ENCODE measurements at places on chromosomes 12 and 14.

DNA sequence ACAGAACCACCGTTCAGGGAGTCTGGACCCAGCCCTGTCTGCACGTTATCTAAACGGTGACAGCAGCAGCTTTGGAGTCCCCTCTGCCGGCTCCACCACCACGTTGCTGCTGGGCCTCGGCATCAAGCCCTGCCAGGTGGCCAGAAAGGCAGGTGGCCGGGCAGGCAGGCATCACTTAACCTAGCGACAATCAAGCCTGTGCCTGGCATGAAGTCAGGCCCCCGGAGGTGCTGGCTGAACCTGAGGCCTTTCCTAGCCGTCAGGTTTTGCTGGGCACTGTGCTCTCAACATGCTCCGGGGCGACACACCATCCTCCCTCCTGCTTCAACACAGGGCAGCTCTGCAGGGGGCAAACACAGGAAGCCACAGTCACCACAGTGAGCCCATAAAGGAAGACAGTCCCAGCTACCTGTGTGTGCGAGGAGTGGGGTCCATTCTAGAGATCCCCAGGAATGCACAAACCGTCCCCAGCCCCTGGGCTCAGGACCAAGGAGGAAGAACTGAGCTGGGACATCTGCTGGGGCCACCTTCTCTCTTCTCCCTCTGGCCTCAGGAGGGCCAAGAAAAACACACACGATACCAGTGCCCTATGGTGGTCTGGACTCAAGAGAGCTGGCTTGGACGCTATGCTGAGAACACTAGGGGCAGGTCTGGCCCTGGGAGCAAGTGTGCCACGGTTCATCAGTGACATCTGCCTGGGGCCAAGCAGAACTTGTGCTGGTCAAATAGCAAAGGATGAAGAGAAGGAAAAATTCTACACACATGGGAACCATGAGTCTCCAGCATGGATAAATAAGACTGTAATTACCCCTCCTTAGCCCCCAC is 44.7 kb downstream of the CCDC88C start:
- DNase-seq, result no peak

DNA sequence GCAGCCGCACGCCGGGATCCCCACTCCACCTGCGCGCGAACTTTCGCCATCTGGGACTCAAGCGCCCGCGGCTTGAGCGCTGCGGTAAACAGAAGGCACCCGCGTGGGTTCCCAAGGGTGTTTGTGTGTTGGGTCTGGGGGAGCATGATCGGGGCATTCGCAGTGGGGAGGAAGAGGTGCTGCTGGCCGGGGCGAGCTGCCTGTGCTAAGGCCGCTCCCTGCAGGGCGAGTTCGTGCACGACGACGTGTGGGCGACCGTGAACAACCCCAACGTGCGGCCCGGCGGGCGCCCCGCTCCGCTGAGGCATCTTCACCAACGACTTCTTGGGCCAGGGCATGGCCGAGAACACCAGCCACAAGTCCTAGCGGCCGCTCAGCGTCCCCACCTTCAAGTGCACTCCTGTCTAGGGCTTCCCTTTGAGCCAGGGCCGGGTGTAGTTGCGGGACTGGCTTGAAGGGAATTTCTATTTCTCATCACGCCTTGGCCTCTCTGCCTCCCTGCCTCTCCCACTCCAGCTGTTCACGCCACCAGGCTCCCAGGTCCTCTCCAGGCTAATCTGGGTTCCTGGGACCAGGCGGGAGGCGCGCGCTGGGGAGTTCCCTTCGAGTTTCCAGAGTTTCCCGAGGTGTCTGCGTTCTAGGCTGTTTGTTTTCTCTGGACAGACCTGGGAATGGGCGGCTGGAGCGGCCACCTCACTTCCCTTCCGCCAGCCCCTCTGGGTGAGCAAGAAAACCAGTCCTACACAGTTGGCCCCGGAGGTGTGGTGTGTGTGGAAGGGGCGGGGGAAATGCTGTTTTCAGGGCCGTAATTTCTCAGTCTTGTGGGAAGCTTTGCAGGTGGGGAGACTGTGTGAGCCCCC is 417.8 kb upstream of the TMTC1 start:
- DNase-seq, result no peak

DNA sequence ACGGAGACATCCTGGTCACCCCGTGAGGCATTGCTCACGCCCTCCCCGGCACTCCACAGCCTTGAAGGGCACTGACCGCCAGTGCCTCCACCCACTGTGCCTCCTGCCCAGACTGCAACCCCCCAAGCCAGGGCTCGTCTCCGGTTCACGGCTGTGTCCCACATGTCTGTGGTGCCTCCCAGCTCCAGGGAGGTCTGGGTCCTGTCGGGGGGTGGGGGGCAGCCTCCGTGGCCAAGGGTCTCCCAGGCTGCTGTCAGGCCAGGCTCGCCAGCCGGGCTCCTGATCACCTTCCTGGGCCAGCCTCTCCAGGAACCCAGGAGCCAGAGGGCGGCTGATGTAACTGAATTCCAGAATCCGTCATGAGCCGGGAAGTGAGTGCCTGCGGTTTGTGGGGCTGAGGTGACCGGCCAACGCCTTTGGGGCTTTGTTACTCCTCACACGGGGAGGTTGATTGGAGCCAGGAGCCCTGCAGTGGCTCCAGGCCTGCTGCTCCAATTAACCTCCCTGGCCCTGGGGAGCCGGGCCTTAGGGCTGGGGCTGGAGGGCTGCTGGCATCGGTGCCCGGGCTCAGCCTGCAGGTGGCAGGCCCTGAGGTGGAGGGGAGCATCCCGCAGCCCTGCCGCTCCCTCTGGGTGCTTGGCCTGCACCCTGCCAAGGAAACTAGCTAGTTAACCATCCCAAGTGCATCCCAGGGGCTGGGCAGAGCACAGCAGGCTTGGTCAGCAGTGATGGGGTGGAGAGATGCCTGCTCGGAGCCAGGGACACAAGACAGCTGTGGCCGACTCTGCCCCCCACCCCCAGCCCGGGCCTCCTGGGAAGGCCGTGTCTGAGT is 36.4 kb upstream of the FBRSL1 start:
- DNase-seq, result no peak

DNA sequence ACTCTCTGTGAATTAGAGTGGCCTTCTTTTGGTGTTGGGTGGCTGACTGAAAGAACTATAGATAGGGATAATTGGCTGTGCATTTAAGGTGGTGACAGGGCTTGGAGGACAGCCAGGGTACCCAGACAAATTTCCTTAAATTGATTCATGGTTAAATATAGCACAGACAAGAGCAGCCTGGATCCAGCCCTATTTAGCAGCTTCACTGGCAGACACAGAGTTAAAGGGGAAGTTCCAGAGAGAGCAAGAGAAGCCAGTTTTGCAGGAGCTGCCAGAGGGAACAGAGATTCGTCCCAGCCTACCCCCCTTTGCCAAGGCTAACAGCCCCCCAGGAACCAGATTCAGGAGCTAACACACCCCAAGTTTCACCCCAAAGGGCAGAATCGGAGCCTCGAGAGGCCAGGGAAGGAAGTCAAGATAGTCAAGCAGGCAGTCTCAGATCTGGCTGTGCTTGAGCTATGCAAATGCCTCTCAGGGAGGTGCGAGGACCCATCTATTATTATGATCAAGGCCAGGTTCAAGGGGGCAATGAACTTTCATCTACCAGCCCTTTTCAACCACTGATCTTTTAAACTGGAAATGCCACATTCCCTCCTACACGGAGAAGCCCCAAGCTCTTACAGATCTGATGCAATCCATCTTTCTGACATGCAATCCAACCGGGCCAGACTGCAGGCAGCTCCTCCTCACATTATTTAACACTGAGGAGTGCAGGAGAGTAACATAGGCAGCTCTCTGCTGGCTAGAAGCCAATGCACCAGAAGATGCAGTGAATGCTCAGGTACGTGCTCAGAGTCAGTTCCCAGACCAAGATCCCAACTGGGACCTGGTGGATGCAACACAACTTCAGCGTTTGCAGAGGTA is 58.2 kb downstream of the DHRS2 start:
- peak; percentile 61 for DNase-seq

DNA sequence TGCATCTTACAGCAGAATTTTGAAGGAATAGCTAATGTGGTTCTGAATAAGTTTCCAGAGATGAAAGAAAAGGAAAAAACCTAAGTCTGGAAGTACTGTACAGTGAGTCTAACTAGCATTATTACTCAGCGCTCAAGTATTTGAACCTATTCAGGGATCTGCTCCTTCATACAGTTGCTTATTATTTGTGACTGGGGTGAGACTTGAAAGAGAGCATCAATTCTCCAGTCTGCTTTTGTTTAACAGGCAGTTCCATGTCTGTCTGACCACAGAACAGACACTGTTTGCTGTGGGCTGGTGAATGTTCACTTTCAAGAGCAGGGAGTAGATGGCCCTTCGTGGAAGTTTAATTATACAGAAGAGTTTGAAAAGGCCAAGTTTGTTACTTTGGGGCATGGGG is 9.3 kb downstream of the ETV6 start:
- DNase-seq, result no peak

DNA sequence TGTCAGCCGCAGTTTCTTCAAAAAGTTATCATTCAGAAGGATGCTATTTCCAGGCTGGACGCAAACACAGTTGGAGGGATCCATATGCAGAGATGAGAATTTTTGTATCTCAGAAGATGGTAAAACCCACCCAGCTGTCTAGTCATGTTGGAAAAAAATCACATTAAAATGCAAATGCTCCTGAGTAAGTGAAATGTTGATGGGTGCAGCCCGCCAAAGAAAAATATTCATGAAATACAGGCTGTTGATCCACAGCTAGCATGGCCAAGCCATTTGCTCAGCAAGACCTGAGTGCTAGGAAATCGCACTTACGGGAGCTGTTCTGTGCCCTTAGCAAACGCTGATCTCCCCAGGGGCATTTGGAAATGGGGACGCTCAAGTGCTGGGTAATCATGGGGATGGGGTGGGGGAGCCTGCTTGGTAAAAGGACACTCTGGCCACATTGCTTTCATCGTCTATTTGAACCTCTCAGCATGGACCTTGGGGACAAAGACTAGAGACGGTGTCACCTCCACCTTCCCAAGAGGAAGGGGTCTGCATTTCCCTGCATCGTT is 25.7 kb downstream of the TUNAR start:
- DNase-seq, result no peak

DNA sequence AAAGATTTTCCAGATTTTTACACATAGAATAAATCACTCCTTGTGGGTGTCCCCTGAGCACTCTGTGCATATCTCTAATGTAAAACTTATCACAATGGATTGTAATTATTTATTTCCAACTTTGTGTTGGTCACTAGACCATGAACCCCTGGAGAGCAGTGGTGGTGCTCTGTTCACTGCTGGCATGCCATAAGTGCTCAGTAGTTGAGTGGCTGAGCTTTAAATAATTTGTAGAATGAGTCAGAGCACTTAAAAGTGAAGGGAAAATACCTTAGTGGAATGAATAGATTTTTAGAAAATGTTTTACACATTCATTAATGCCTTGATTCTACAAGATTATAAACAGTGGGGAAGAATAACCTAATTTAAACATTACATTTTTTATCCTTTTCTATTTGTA is 6.3 kb downstream of the MGAT4C start:
- no peak for DNase-seq

DNA sequence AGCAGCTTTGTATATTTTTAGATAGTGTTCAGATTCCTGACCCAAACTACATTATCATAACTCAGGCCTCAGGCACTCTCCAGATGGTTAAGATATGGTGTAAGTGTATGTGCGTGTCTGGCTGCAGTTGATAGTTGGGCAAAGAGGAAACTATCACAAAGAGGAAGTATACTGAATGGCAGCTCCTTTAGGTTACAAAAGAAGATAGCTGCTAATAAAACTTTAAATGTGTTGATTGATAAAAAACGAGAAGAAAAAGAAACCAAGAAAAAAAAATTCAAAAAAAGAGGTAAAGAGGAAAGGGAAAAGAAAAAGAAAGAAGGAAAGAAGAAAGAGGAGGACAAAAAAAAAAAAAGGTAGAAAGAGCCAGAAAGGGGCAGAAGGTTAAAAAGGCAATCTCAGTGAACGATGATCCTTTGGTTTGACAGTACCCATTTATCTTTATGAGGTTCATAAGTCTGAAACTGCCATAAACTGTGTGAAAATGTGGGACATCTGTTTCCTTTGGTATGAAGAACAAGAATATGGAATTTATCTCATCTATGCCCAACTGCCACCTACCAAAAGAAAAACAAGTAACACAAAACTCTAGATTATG is 42.2 kb downstream of the TAOK3 start:
- no peak for DNase-seq

- no peak for DNase-seq
These were observed 17.9 kb upstream of the NID2 start for GRCh38 chr14:52086711-52087110.

DNA sequence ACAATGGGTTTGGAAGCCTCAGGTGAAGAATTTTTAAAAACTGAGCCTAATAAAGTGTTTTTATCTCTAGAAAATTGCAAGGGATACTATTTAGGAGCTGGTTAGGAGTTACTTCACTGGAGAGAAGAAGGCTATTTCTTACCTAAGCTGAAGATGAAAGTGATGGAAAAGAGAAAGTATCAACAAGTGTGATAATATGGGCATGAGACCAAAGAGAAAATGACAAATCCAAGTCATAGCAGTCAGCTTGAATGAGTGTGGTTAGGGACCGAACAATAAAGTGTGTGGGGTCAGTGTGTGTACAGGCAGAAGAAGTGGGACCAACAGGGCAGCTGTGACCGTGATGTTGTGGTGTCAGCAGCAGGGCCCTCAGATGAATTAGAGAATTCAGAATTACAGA is 24.2 kb upstream of the ADAMTS20 start:
- DNase-seq, result no peak

- DNase-seq, result no peak
These were observed 10.2 kb downstream of the PPFIBP1 start for GRCh38 chr12:27534060-27534764.

DNA sequence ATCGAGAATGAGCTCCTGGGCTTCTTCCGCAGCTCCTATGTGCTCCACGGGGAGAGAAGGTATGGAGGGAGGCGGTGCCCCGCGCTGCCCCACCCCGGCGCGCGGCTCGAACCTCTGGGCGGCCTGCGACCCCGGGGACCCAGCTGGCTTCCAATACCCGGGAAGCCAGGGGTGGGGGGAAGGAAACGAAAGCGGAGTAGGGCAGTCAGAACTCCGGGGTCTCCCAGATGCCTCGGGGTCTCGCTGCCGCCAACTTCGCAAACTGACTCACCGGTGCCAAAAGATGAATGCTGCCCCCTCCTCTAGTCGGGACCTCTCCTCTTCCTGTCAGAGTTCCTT is 1.3 kb downstream of the TRHDE start:
- DNase-seq, result no peak

DNA sequence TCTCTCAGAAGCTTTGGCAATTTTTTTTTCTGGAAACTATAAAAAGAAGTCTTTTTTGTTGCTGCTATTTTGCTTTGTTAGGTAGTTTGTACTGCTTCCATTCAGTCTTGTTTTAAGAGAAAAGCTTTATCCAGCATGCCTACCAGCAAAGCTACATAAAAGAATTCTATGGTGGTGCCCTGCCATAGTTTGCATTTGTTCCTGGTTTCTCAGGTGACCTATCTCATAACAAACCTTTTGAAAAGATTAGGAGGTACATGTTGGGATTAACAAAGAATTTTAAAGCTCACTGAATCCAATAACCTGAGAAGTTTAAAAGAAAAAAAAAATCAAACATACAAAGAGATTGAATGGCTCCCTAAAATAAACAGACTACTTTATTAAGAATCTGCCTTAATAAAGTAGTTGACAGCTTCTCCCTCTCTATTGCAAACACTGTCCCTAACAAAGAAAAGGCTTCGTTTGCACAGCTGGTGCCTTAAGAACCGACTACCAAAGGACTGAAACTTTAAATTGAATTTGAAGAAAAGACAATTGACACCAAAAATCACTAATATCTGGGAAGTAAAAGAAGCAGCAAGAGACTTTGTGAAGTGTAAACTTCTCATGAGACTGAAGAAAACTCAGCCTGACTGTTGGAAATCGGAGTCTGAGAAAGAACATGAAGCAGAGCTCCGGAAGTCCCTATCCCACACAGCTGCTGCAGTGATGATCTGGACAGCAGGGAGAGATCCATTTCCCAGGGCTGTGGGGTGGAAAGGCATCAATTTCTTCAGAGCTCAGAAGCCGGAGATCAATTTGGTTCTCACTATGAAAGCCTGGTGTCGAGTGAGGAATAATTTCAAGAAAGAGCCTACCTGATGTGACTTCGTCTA is 102.7 kb upstream of the PLEKHA5 start:
- DNase-seq, result no peak

Measured in renal pelvis (tissue), 12 donors.